Testis (tissue), 5 donors: ENCODE measurements at places on chromosomes 16 and 17.
A peak's percentile ranks its signal among the peaks of the same experiment; 100 is the strongest.

DNA sequence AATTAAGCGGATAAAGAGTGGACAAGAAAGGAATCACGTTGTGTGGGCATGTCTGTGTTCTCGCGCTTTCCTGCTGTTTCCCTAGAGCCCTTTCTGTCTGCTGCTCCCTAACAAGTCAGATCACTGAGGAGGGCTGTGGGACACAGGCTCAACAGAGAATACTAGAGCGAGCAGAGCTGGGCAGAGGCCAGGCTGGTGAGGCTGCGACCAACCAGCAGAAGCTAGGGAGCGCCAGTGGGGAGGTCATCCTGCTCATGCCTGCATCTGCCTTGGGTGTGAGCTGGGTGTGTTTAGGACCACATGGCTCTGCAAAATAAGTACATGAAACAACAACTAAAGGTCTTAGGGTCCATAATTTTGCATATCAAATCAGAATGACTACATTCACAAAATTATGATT is 11.5 kb upstream of the FOXJ1 start:
- DNase-seq = no peak

GRCh38 chr16:4172070-4172469 is 55.8 kb upstream of the ADCY9 start:
- DNase-seq = no peak

- peak; percentile 67 for DNase-seq
These were observed 10.3 kb downstream of the NT5M start for GRCh38 chr17:17313350-17313991.

DNA sequence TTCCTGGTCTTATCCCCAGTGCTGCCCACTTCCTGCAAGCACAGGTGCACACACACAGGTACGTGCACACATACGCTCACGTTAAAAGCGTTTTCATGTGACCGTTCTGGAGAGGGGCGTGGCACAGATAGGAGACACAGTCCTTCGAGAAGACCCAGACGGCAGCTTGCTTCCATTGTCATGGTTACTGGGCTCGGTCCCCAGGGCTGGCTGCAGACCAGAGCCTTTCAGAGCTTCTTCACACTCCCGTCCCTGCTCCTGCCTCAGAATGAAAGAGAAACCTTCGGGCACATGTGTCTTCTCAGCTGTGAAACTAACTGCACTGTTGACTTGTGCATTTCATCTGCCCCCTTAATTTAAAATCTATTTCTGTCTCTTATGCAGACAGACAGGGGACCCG is 154.2 kb downstream of the PITPNC1 start:
- DNase-seq = peak; percentile 62

DNA sequence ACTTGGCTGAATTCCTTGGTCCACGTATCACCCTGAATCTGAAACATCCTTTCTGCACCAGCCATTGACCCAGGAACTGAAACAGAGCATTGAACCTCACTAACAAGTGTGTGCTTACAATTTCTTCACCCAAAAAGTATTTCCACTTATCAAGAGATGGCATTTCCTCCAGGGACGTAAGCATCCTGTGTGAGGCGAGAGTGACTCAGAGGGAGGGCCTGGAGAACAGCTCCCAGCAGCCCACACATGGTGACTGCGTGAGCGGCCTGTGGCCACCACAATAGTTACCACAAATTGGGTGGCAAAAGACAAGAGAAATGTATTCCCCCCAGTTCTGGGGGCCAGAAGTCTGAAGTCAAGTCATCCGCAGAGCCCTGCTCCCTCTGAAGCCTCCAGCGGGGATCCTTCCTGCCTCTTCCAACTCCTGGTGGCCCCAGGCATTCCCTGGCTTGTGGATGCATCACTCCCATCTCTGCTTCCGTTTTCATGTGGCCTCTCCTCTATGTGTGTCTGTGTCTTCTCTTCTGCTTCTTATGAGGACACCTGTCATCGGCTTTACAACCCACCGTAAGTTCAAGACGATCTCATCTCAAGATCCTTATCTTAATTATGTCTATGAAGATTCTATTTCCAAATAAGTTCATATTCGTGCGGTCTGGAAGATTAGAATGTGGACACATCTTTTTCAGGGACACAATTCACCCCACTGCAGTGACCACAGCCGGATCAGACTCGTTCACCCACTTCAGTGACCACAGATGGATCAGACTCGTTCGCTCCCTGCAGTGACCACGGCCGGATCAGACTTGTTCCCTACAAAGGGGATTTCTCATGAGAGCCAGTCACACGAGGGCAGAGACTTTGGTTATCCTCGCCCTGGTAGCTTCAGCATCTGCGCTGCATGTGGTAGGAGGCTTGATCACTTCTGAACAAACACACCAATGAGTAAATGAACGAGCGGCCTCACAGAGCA is 122.6 kb upstream of the FOXF1 start:
- DNase-seq = no peak

DNA sequence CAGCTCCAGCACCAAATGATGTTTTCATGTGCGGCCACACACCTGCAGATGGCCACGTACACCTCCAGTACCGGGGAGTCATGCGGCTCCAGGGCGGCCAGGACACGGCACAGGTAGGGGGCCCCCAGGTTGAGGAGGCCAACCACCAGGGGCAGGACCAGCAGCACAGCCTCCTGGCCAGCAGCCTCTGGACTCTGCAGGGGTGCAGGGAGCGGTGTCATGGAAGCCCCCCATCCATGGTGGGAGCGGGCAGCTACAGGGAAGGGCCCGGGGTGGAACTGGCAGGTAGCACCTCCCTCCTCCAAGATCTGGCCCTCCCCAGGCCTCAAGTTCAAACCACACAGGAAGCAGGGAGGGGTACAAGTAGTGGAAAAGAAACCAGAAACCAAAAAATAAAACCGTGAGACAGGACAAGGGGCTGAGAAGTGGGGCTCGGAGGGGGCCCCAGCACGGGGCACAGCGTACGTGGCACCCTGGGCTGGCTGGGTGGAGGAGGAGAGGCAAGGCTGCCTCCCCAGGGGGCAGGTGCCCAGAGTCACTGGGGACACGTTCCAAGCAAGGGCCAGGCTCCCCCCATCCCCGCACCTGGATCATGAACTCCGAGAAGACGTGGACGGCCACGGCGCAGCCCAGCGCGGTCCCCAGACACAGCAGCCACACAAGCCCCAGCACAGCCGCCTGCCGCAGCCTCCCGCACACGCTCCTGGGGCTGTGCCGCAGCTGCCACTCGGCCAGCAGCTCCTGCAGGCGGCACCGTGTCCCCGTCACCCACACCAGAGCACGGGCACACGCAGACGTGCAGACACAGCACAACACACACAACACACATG is 7.4 kb downstream of the TMC6 start:
- no peak for DNase-seq

- peak; percentile 42 for DNase-seq
These were observed 26.3 kb downstream of the FOXL1 start for GRCh38 chr16:86604436-86605193.

DNA sequence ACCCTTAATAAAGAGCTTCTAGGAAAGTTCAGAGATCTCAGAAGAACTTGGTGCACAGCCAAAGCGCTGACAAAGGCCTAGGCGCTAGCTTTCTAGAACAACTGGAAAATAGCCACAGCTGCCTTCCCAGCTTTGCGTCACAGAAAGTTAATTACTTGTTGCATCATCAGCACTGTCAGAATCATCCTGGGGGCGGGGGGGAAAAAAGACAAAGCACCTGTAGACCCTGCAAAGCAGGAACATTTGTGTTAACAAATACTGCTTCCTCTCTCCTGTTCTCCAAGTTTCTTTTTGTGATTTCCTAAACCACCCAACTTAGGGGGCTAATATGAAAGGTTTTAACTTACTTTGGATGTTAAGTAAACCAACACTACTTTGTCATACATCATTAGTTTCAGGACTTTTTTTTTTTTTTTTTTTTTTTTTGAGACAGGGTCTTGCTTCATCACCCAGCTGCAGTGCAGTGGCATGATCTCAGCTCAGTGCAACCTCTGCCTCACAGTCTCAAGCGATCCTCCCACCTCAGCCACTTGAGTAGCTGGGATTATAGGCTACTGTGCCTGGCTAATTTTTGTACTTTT is 4.8 kb upstream of the AARSD1 start:
- no peak for DNase-seq

- no peak for DNase-seq
These were observed 15.5 kb upstream of the SLC4A1 start for GRCh38 chr17:44283344-44284023.

DNA sequence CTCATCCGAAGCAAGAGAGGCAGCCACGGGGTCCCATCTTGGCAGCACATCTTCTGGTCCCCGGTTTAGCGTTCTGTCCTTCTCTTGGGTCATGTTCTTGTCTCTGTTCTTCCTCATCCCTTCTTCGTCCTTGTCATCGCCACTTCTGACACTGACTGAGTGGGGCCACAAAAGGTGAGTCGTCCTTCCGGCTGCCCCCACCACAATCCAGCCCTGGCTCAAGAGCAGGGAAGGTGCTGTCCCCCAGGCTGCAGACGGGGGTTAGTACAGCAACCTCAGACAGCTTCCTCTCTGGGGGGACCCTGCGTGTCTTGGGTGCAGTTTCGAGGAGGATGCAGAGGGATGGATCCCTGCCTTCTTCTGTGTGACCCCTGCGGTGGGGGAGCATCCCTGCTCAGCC is 21.8 kb downstream of the NAA60 start:
- DNase-seq = no peak

GRCh38 chr17:80886641-80887573 is 104.7 kb upstream of the CHMP6 start:
- no peak for DNase-seq
